ENCODE measurements at places on chromosomes 5 and 9. TPM values are rescaled to one million over a fixed set of nuclear protein-coding genes. Genes with fewer than 3 reads are reported as not detected.

The MRPS27 gene
- total RNA-seq = 86.3 TPM

The IFNB1 gene
- total RNA-seq = not detected

The IFNK gene
- not detected for total RNA-seq

The CRB2 gene
- total RNA-seq = 0.14 TPM

The ZDHHC11 gene
- total RNA-seq = 1.5 TPM

The SLC4A9 gene
- not detected for total RNA-seq

DNA sequence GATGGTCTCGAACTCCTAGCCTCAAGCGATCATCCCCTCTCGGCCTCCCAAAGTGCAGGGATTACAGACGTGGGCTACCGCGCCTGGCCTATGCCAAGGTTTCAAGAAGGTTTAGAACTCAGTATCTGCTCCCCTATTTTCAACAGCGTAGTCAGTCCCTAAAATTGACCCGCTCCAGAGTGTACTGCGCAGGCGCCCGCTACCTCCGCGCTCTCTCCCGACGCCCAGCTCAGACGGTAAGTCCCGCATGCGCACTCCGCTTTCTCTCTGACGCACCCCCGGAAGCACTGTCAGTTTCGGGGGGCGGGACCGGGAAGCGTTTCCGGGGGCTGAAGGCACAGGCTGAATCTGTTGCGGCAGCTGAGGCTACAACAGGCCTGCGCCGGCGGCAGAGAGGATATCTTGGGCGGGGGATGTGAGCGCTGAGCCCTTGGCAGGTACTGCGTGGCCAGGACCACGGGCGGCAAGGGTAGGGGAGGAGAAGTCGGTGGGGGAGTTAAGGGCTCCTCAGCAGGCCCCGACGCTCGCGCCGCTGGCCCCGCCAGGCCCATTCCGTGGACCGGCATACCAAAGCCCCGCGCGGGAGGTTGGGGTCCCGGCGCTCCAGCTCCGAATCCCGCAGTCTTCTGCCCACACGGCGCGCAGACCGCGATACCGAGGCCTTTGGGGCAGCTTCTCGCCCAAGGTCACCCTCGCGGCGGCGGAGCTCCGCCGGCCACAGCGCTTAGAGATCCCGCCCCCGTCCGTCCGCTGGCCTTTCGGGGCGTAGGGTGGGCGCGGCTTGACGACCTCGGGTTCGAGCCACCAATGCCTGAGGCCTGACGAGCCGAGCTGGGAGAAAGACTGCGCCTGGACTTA, at the start of gene ZBTB43:
TSS of gene ZBTB43 (plus strand) at position 345 of the 858 bp plus-strand sequence. CDS start 27,470 bp downstream, outside the sequence.
- DNase-seq = no peak

- DNase-seq = no peak
Observed at GRCh38 chr9:113341712-113342410, 1.8 kb upstream of the WDR31 start.

DNA sequence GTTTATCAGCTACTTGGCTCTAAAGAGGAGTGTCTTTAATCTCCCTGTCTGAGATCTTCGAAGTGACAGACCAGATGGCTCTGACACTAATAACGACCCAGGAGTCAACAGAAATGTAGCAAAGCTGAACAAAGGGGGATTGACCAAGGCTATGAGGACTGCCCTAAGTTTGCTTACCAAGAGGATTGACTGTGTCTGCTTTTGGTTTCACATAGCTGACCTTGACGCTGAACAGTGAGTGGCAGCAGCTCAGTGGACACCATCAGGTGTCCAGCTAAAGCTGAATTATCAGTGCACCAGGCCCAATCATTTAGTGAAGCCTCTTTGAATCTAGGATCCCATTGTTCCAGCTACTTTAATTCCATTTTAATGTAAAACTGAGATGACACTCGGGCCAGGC, 262.6 kb downstream of the COX7C start:
- DNase-seq = no peak

- no peak for DNase-seq
Observed at GRCh38 chr9:16342246-16343020, 528.0 kb downstream of the BNC2 start.

- no peak for DNase-seq
Observed at GRCh38 chr9:78407636-78408312, 110.8 kb downstream of the PSAT1 start.

DNA sequence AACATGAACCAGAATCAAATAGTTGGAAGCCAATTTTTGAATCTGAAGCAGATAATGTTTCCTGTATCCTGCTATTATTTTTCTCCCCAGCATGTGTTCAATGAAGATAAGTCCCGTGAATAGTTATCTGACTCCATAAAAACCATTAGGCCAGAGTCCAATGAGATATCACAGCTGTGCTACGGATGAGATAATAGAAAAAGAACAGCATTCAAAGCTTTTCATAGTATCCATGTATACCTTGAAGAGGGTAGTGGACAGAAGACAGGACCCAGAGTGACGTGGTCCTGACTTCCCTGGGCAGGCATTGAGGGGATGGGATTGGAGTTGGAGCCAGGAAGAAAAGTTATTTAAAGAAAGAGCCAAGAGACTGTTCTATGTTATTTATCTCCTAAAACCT, 50.7 kb upstream of the C6 start:
- no peak for DNase-seq

DNA sequence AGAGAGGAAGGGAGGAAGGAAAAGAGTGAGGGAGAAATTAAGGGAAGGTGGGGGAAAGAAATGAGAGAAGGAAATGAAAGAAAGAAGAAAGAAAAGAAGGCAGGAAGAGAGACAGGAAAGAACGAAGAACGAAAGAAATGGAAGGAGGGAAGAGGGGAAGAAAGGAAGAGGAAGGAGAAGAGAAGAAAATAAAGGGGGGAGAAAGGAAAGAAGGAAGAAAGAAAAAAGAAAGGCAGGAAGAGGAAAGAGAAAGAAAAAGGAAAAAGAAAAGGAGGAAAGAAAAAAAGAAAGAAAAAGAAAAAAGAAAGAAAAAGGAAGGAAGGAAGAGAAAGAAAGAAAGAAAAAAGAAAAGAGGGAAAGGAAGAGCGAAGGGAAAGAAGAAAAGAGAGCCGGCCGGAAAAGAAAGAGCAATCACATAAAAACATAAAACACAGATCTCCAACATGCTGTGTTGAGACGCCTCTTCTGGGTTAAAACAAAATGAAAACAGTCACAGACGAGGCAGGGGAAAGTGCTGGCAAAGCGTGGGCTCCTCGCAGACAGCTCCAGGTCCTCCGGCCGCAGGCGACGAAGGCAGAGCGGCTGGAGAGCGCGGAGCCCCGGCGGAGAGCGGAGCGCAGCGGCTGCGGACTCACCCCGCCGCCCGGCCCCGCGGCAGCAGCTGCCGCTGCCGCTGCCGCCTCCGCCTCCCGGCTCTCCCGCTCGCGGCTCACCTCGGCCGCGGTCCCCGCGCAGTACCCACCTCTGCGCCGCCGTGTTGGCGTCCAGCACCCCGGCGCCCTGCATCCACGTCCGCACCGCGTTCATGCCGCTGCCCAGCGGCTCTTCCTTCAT, 896 bp downstream of the EBF1 start:
- no peak for DNase-seq

GRCh38 chr9:33843312-33843961, 26.5 kb downstream of the UBE2R2 start:
- no peak for DNase-seq

- DNase-seq = no peak
Observed at GRCh38 chr5:39254671-39255070, 35.3 kb upstream of the FYB1 start.

Data from epithelial cell of proximal tubule (primary cell).